ENCODE measurements at places on chromosomes 5 and 9.

GRCh38 chr9:26262421-26263107, 584.3 kb upstream of the TUSC1 start:
- no peak for DNase-seq

- DNase-seq = no peak
These were observed 108.1 kb downstream of the SNCAIP start for GRCh38 chr5:122420091-122420490.

GRCh38 chr5:14114615-14115251, 28.4 kb upstream of the TRIO start:
- DNase-seq = peak; percentile 30

DNA sequence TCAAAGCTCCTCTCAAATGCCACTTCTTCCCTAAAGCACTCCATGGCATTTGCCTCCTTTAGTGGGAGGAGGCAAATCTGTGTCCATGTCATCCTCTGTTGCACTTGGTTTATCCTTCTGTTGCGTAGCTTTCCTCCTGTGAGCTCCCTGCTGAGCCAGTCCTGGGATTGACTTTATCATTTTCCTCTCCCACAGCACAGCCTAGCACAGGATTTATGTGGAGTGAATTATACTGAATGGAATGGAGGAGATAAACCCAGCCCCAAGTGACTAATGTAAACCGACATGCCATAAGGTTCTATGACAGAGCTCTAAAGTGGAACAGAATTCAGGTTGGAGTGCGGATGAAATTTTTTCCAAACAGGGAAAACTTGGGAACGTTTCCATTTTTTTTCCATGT, 26.4 kb upstream of the TOMM5 start:
- no peak for DNase-seq

GRCh38 chr5:34673463-34674125, 17.5 kb downstream of the RAI14 start:
- no peak for DNase-seq

DNA sequence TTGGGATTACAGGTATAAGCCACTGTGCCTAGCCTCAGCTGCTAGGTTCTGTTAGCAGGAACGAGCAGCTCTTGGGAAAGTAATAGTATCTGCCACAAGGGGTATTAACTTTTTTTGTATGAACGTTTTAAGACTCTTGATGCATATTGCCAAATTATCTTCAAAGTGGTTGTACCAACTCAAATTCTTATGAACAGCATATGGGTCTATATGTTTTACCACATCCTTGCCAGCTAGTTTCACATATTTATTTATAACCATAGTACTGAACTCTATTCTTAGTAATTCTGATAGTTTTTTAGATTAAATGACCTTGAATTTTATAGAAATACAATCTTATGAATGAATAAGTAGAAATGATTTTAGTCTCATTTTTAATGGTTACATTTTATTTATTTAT, 80.9 kb downstream of the HSPA4 start:
- DNase-seq = no peak

DNA sequence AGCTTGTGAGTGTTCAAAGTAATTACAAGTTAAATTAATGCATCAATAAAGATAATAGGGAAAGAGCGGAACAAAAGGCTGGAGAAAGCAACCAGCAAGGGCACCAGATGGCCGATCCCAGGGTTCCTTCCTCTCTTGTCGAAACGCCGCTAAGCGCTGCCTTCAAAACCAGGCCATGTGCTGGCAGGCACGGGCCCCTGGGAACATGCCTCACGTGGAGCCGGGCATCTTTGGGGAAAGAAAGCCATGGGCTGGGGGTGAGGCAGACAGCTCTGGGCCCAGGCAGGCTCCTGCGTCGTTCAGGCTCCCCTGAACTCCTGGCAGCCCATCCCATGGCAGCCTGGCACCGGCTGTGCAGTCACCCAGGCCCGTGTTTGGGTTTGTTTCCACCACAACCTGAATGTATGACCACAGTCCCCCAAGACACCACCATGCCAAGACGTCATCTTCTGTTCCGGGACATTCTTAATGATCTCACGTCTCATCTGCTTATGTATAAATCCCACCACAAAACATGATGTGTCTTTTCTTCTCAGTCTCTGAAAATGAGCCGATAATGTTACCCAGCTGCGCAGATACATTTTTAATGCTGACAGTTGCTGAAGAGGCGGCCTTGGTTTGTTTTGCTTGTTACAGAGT, 110.4 kb upstream of the SARDH start:
- no peak for DNase-seq

- DNase-seq = no peak
These were observed 41.3 kb downstream of the STK10 start for GRCh38 chr5:172146748-172147092.

DNA sequence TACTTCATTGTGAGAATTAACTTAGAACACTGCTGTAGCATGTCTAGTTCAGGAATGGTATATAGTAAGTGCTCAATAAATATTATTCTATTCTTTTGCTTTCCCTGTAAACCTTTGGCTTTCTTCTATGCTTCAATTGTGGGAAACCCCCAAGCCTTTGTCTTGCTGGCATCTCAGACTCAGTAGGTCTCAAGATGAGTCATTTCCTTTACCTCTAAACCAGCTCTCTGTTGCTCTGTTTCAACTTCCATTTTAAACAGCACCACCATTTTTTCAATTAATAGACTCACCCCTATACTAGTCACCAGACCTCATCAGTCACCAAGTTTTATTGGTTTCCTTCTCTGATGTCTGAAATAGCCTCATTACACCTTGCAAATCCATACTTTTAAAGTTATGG, 43.5 kb downstream of the DMAC1 start:
- DNase-seq = no peak

DNA sequence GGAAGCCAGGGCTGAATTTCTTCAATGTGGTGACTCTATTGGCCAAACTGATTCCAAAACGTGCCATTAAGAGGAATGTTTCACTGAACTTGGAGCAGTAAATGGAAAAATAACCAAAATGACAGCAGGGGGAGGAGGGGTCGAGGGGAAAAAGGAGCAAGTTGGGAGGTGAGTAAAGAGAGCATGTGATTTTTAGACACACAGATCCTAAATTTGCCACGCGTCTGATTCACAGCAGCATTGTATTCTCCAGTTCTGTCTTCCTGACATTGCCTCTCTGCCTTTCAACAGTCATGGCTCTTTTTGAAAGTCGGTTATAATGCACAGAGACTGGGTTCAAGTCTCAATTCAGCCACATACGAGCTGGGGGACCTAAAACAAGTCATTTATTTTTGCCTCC, 22.0 kb upstream of the ADRB2 start:
- no peak for DNase-seq

GRCh38 chr5:160311491-160312133, 752 bp downstream of the CCNJL start:
- no peak for DNase-seq

- no peak for DNase-seq
These were observed 1.1 kb downstream of the TGFBR1 start for GRCh38 chr9:99106044-99106375.

DNA sequence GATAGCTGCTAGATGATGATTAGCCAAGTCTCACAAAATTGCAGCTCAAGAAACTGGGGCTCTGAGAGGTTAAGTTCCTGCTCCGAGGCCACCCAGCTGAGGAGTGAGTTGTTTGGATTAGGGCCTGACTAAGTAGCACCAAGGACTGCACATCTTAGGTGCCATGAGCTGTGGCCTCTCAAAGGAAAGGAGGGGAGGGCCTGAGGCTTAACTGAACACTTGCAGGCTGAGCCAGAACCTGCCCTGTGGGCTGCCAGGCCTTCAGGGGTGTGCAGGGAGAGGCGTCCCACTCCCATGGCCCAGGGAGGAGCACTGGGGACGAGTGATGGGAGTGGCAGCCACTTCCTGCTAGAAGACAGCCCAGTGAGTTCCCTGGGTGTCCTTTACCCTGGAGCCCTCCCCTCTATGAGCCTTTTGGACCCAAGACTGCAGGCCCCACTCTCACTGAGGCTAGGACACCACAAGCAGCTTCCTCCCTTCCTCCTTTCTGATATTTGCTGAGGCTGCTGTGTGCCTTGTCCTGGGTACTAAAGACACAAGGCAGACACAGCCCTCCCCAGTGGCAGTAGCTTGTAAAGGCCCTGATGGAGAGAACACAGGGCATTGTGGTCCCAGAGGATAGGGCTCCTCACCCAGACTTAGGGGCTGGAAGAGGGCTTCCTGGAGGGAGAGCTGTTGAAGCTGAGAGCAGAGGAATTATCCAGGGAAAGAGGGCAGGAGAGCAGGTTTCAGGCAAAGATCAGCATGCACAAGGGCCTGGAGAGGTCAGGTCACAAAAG, 22.1 kb downstream of the LMX1B start:
- no peak for DNase-seq

GRCh38 chr5:101977729-101978345, 318.2 kb downstream of the SLCO4C1 start:
- DNase-seq = peak; percentile 41

All from ELF-1 (cell line).